ENCODE measurements at places on chromosomes 12 and 14.

GRCh38 chr12:63846238-63846967 lies 1.9 kb downstream of the SRGAP1 start:
- no peak for DNase-seq

GRCh38 chr12:28869197-28869596 lies 279.9 kb upstream of the FAR2 start:
- no peak for DNase-seq

GRCh38 chr12:29591140-29592020 lies 93.9 kb upstream of the OVCH1 start:
- no peak for DNase-seq

DNA sequence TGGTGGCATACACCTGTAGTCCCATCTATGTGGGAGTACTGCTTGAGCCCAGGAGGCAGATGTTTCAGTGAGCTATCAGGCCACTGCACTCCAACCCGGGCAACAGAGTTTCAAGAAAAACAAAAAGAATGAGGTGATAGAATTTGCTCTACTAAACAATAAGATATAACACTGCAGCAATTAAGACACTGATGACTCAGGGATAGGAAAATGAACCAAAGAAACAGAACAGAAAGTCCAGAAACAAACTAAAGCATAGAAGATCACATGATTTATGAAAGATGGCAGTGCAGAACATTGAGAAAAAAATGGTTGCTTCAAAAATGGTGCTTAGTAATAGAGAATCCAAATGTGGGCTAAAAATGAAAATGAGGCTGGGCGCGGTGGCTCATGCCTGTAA lies 65.2 kb upstream of the AP4S1 start:
- DNase-seq, result no peak

- no peak for DNase-seq
These were observed 806.3 kb downstream of the DIO2 start for GRCh38 chr14:79404874-79405511.
